ENCODE measurements at places on chromosomes 1 and 21.

DNA sequence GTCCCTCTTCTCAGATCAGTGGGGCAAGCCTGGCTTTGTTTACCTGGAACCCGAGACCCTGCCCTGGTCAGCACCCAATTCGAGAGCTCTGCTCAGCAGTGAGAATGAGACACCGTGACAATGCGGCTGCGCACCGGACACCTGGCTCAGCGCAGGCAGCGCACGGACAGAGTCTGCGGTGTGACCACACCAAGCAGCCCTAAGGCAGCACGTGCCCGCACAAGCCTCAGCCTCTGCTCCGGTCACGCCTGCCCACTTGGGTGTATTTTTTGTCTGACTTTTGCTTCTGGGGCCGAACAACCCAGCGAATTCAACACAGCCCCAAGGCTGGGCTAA is 4.7 kb downstream of the KRTAP10-8 start:
- DNase-seq = no peak

- DNase-seq = no peak
Observed at GRCh38 chr1:93756657-93757056, 75.0 kb upstream of the BCAR3 start.

- no peak for DNase-seq
Observed at GRCh38 chr1:78054559-78054958, 8.8 kb downstream of the GIPC2 start.

GRCh38 chr21:31946231-31946630 is 73.4 kb downstream of the HUNK start:
- DNase-seq = no peak

- DNase-seq = no peak
Observed at GRCh38 chr1:234549447-234550021, 60.4 kb downstream of the IRF2BP2 start.

Measured in BE2C (cell line).